Tibial artery (tissue), 4 donors: ENCODE measurements at places on chromosomes 6 and 20.

DNA sequence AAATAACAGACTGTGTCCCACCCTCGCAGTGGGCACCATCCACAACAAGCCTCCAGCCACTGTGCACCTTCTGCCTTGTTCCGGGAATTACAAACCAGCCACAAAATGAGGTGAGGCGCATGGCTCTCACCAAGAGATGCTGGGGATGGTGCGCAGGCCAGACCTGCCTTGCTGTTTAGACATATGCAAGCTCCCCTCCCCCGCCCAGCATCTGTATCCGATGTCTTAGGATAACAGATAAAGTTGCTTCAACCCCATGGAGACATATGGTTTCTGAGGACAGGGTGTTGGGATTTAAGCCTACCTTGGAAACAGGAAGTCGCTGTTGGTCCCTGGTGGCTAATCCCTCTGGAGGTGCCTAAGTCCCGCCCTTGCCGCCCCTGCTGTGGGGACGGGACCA, 50.4 kb upstream of the MPC1 start:
- no peak for DNase-seq

DNA sequence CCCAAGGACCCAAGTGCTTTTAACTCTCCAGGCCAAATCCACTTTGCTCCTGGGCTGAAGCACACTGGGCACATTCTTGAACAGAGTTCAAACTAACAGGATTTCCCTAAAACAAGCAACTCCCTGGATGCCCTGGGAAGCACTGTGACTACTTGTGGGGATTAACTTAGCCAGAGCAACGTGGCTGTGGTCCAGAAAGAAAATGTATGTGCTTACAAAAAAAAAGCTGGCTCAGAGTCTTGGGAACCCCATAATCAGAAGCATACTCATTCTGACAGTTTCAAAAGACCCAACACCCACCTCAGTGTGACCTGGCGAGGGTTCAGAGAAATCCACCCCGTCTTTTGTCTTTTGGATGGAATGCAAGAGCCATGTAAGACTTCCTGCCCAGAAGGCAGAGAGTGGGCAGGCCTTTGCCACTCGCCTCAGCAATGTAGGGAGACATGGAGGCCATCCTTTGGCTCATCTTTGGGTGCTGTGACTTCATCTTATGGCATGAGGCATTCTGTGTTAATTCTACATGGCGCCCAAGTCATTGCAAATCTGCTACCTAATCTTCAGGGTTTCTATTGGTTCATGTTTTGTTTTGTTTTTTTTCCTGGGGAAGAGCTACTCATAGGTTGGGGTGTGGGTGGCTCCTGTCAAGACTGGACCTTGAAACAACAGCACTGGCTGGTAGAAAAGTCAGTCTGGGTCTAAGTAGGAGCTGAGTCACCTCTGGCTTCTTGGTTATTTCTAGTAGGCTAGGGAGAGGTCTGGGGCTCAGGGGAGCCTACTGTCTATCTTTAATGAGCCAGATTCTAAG, 248.6 kb upstream of the SUPT3H start:
- no peak for DNase-seq

DNA sequence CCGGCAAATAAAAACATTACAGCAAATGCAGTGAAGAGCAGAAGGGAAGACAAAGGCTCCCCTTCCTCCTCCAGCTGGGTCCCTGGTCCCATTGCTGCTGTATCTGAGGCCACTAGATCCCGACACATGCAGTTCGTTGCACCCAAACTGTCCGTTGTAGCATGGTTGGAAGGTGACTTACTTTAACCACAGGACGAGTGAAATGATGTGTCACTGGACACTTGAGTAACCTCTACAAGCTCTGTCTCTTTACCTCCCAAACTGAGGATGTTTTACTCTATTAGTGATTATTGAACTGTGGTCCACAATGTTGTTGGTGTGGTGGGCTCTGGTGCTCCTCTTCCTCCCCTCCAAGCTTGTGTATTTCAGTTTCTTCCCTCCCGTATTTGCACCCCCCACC, 46.2 kb upstream of the ARMH2 start:
- no peak for DNase-seq

DNA sequence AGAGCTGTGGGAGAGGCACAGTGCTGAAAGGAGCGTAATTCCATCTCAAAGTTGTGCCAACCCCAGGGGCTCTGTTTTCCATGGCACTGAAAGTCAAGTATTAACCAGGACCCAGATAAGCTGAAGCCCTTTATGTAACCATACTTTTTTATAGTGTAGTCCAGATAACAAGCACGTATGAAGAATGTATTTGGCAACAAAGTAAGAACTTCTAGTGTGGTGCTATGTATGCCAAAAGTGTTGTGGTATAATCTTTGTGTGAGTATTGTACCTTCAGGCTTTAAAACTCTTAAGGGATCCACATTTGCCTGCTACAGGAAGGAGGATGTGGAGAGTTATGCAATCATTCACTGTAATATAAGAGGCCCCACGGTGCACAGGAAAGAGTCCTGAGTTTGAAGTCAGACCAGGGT, 129.4 kb downstream of the IBTK start:
- DNase-seq: no peak

GRCh38 chr20:46330831-46331371, 22.6 kb upstream of the CDH22 start:
- no peak for DNase-seq

GRCh38 chr20:62494537-62494936, 18.7 kb upstream of the GATA5 start:
- no peak for DNase-seq

GRCh38 chr6:2508071-2508470, 242.7 kb downstream of the MYLK4 start:
- DNase-seq: no peak

GRCh38 chr20:10961651-10962288, 288.0 kb upstream of the JAG1 start:
- DNase-seq: no peak

GRCh38 chr6:156378853-156379252, 398.3 kb upstream of the ARID1B start:
- no peak for DNase-seq

GRCh38 chr6:86706449-86706848, 230.9 kb upstream of the HTR1E start:
- no peak for DNase-seq

GRCh38 chr20:50645253-50646068, 45.9 kb downstream of the RIPOR3 start:
- DNase-seq: peak; percentile 79

DNA sequence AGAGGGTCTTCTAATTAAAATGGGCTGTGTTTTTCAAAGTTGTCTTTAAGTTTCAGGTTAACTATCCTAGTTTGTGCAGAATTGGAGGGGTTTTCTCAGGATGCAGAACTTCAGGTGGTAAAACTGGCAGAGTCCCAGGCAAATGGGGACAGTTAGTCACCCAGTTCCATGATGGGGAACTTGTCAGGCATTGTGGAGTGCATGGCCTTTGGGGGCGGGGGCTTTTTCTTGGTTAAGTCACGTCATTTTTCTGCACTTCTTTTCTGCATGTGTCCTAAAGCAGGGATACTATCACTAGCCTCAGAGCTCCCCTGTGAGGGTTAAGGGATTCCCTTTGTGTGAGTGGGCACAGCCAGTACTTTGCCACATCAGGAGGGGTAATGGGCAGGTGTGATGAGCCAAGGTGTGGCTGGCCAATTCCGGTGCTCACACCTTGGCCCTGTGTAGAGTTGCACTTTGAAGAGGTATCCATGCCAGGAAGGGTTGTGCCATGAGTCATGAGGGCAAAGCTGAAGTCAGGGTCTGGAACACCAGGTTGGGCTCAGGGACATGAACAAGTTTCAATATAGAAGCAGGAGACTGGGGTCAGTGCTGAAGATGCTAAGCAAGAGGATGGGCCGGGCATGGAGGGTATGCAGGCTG, 126.0 kb upstream of the RREB1 start:
- no peak for DNase-seq

GRCh38 chr20:1811621-1812498, 83.3 kb upstream of the SIRPA start:
- DNase-seq: no peak

- no peak for DNase-seq
Measured at GRCh38 chr20:31785089-31785488, 34.1 kb upstream of the MYLK2 start.

DNA sequence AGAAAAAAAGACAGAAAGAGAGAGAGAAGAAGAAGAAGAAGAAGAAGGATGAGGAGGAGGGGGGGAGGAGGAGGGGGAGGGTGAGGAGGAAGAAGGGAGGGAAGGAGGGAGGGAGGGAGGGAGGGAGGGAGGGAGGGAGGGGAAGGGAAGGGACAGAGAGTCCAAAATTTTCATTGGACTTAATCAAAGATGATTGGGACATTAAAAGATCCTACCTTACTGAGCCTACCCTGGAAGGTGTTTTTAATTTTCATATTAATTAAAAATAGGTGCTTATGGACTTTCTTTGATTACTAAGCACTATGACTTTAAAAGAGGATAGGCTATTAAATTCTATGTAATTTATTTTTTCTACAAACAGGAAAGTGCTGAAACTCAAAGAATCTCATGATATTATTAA, 299.9 kb upstream of the THEMIS start:
- no peak for DNase-seq

- DNase-seq: no peak
Measured at GRCh38 chr6:121695329-121695728, 259.9 kb downstream of the GJA1 start.

DNA sequence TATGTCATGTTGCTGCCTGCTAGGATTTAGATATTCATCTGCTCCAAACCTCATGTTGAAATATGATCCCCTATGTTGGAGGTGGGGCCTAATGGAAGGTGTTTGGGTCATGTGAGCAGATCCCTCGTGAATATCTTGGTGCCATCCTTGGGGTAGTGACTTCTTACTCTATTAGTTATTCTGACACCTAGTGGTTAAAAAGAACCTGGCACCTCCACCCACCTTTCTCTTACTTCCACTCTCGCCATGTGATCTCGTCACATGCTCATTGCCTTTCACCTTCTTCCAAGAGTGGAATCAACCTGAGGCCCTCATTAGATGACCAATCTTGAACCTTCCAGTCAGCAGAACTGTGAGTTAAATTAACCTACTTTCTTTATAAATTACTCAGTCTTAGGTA, 549.4 kb upstream of the SYNCRIP start:
- no peak for DNase-seq

DNA sequence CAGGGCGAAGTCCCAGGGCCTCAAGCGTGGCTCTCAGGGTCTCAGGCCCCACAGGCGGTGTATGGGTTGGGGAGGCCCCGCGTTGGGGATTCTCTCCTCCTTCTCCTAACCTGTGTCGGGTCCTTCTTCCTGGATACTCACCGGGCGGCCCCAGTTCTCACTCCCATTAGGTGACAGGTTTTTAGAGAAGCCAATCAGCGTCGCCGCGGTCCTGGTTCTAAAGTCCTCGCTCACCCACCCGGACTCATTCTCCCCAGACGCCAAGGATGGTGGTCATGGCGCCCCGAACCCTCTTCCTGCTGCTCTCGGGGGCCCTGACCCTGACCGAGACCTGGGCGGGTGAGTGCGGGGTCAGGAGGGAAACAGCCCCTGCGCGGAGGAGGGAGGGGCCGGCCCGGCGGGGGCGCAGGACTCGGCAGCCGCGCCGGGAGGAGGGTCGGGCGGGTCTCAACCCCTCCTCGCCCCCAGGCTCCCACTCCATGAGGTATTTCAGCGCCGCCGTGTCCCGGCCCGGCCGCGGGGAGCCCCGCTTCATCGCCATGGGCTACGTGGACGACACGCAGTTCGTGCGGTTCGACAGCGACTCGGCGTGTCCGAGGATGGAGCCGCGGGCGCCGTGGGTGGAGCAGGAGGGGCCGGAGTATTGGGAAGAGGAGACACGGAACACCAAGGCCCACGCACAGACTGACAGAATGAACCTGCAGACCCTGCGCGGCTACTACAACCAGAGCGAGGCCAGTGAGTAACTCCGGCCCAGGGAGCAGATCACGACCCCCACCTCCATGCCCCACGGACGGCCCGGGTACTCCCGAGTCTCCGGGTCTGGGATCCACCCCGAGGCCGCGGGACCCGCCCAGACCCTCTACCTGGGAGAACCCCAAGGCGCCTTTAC, at the start of gene HLA-G:
TSS of gene HLA-G (plus strand) at position 247 of the 892 bp plus-strand sequence. CDS start at position 267, 20 bp downstream.
- DNase-seq: no peak

- DNase-seq: no peak
Measured at GRCh38 chr20:19807946-19808330, 49.9 kb downstream of the RIN2 start.

DNA sequence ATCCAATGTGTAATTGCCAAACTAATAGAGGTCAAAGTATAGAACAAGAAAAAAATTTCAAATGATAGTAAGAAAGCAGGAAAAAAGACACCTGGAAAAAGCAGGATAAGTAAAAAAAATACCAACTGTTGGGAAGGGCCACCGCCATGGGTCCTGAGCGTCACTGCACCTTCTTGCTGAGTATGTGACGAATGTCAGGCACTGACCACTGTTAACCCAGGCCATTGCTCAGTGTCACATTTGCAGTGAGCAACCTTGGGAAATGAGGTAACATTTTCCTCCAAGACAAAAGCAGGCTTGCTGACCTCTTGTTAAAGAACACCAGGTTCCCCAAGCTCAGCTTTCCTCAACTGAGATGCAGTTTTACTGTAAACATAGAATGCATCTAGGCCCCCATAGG, 15.6 kb upstream of the RPS6KA2 start:
- DNase-seq: no peak

GRCh38 chr6:79435746-79436145, 101.5 kb downstream of the LCA5 start:
- DNase-seq: no peak

DNA sequence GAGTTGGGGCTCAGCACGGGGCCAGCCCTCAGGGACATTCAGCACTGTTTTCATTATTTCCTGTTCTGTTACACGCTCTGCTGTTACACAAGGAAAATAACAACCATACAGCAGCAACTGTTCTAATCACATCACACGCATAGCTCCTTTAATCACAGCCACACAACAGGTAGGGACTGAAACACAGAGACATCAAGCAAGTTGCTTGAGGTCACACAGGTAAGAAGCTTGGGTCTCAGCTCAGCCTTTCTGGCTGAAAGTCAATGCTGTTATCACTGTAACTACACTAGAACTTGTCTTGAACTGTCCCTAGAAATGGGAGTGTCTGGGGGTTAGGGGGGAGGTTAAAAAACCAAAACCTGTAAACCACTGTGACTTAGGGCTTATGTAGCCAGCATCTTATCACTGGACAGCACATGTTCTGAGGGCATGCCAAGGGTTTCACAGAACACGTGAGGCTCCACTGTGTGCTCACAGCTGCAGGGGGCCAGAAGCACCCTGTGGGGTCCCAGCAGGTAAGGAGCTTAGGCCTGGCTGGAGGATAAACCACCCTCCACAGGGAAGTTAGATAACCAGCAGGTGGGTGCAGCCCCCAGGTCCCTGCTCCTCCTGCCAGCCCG, 146.0 kb downstream of the EYA2 start:
- DNase-seq: no peak

DNA sequence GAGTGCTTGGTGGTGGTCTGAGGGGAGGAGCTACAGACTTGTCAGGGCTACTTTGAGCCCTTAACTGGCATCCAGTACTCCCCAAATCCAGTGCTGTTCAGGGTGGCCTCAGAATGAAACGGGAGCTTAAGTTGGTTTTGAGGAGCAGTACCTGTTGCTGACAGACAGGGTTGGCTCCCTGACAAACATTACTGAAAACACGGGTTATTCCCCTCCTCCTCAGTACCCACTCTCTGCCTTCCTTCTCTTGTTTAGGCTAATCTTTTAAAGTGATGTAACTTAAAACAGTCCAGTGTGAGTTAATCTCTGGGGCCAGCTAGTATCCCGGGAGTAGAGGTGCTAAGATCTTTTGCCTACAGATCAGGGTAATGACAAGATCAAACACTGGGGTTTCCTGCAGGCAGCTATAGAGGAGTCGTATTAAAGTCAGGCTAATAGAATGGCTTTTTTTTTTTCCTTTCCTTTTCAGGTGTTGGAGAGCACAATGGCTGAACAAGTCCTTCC, 3.7 kb downstream of the TNFAIP3 start:
- DNase-seq: no peak

- no peak for DNase-seq
Measured at GRCh38 chr20:63382551-63383300, 21.6 kb upstream of the CHRNA4 start.

- no peak for DNase-seq
Measured at GRCh38 chr20:63216849-63217471, 1.0 kb upstream of the YTHDF1 start.
